ENCODE measurements at places on chromosomes 2 and 18.

DNA sequence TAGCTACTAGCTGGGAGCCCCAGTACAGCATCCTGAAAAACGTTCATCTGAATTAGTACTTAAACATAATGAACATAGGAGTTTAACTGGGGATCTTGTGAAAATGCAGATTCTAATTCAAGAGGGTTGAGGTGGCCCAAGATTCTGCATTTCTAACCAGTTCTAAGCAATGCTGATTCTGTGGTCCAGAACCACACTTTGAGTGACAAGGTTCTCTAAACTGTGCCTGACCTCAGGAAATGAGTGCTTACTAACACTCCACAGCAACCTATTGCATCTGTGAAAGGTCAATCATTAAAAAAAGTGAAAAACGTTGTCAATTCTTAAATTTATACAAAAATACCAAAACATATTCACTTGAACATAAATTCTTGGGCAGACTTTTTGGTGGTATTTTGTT is 157.1 kb upstream of the ZFP36L2 start:
- DNase-seq, result no peak

GRCh38 chr2:176536439-176537133 is 267.3 kb downstream of the MTX2 start:
- DNase-seq, result no peak

GRCh38 chr2:29065068-29065811 is 9.1 kb downstream of the PCARE start:
- no peak for DNase-seq

- DNase-seq, result no peak
Measured at GRCh38 chr2:12452185-12452584, 264.6 kb upstream of the TRIB2 start.

GRCh38 chr2:83826577-83826976 is 632.5 kb downstream of the SUCLG1 start:
- DNase-seq, result no peak

GRCh38 chr2:221571551-221572218 is 419 bp downstream of the EPHA4 start:
- DNase-seq, result peak; percentile 14

- DNase-seq, result peak; percentile 35
Measured at GRCh38 chr2:65057391-65058052, 1.3 kb downstream of the CEP68 start.

DNA sequence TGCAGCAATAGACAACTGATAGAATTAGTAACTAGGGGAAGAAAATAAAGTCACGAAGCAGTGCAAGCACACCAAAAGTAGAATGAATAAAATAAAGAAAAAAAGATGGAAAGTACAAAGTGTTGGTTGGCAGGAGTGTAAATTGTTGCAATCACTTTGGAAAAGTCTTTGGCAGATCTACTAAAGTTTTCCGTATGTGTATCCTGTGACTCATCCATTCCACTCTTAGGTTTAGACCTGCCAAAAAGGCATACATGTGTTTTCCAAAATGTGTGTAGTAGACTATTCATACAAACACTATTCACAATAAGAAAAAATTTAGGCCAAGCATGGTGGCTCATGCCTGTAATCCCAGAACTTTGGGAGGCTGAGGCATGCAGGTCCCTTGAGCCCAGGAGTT is 282.1 kb upstream of the FSIP2 start:
- no peak for DNase-seq
